ENCODE measurements at places on chromosomes 2 and 18.

- DNase-seq, result no peak
Measured at GRCh38 chr2:239396881-239397681, 3.7 kb downstream of the HDAC4 start.

GRCh38 chr2:240128608-240129145, 7.4 kb downstream of the COPS9 start:
- no peak for DNase-seq

DNA sequence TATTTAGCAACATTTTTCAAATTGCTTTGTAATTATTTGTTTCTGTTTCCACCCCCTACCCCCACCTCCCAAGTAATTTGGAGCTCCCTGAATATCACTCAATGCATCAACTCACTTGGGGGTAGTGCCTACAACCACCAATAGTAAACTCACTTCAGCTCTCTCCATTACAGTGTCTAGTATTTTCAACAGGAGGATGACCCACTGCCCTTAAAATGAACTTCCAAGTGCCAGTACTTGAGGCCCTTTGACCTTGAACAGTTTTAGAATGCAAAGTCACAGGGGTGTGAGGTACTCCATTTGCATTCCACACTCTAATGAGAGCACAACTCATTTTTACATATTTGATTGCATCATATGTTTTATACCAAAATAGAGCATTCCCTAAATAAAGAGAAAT, 523.0 kb downstream of the ERBB4 start:
- no peak for DNase-seq

DNA sequence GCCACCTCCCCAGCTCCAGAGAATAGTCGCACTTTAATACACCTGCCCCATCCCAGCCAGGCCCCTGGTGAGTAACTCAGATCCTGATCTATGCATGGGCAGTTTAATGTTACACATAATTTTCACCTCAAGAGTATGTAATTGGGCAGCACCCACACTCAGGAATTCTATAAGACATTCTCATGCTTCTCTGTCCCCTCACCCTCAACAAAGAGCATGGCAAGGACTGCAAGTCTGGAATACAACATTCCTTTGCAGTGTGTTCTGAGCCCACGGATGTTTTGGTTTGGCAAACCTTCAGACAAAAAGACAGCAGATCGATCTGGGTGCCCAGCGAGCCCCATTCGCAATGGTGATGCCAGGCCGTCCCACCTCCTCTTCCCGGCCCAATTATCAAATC, 4.9 kb upstream of the SLC14A1 start:
- no peak for DNase-seq

GRCh38 chr2:190853531-190854383, 26.9 kb upstream of the GLS start:
- no peak for DNase-seq

- no peak for DNase-seq
Measured at GRCh38 chr2:190583507-190584337, 49.2 kb upstream of the NEMP2 start.

- DNase-seq, result no peak
Measured at GRCh38 chr2:69192176-69192945, 179.4 kb downstream of the ANTXR1 start.

DNA sequence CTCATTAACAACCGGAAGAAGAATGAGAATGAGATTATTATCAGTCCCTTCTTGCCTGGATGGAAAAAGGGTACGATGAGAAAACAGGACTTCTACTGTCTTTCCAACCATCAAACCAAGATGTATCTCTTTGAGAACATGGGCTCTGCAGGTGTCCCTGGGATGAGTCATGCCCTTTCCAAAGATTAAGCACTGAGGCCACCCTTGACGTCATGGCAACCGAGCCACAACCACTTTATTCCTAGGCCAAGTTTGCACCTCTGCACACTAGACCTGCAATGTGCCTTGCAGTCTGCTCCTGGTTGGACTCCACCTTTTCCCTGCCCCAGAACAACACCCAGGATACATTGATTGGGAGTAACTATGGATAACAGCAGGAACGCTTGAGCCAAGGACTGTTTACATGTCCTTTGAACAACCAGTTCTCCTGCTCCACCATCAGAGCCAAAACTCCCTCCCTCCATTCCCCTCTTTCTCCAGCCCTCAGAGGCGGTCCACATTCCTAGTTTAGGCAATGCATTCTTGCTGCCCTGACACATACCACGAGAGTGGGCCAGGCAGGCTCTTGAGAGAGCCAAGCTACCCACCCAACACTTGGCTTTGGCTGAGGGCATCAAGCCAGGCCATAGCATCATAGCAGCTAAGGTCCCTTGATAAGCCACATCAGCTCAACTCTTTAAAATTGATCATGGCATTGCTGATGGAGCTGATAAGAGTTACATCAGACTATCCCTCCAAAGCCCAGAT, 310.7 kb downstream of the TNS1 start:
- DNase-seq, result no peak

- no peak for DNase-seq
Measured at GRCh38 chr2:182553483-182553882, 126.6 kb upstream of the PDE1A start.

DNA sequence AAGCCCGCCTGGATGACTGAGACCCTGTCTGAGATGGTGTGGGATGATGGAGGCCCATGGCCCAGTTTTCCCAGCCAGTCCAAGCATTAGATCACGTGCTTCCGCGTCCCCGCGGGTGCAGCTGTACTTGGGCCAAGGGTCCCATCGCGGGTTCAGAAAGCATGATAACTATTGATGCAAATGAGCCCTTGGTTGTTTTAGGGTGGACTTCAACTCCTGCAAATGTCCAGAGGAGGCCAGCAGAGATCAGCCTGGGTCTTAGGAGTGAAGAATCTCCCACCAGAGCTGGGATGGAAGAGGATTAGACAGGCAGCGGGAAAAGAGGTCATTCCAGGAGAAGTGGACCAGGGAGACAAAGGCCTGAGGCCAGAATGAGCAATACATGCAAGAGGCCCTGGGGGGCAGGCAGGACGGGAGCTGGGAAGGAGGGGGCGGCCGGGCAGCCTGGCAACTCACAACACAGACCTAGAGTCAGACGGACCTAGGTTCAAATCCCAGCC, 89.9 kb upstream of the TMEM247 start:
- no peak for DNase-seq

- DNase-seq, result no peak
Measured at GRCh38 chr2:85958731-85959130, 69.9 kb upstream of the ST3GAL5 start.

GRCh38 chr2:127371037-127371436, 16.7 kb downstream of the MAP3K2 start:
- no peak for DNase-seq

GRCh38 chr2:144412709-144413108, 107.2 kb downstream of the ZEB2 start:
- DNase-seq, result no peak

GRCh38 chr2:155944218-155944617, 388.3 kb downstream of the NR4A2 start:
- no peak for DNase-seq

DNA sequence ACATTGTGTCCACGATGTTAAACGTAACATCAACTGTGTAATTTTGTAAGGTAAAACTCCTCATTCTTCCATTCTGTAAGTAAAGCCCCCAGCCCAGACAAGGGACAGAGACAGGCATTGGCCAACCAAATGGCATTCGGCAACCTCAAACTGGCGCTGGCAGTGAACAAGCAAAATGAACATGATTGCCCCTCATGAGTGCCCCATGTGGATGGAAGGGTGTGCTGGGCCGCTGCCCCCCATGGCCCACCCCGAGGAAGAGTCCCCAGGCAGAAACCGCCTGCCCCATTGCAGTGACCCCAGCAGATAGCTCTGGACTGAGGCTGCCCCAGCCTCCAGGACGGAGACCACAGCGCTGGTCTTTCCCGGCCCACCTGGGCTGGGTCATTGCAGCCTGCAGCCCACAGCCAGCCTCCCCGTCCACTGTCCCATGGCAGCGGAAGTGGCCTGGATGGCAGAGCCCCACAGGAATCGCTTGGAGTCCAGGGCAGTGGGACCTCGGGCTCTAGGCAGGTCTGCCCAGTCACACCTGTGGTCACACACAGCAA, 220.2 kb downstream of the HDAC4 start:
- no peak for DNase-seq

DNA sequence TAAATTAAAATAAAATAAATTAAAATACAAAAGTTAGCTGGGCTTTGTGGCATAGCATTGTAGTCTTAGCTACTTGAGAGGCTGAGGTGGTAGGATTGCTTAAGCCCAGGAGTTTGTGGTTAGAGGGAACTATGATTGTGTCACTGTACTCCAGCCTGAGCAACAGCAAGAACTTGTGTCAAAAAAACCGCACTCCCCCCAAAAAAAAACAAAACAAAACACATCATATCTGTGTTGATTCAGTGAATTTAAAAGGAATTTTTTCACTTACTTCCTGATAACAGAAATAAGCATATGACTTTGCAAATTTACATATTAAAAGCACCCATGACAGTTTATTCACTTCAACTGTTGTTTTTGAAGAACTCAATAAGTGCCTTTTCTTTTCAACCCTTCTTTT, 68.1 kb upstream of the PELI1 start:
- DNase-seq, result no peak

- no peak for DNase-seq
Measured at GRCh38 chr18:10563886-10564285, 38.1 kb downstream of the NAPG start.

- DNase-seq, result no peak
Measured at GRCh38 chr2:66021296-66021695, 413.6 kb upstream of the MEIS1 start.
